ENCODE measurements at places on chromosomes 11 and 22.

GRCh38 chr11:119189393-119189792 lies 4.1 kb downstream of the NHERF4 start:
- no peak for DNase-seq

DNA sequence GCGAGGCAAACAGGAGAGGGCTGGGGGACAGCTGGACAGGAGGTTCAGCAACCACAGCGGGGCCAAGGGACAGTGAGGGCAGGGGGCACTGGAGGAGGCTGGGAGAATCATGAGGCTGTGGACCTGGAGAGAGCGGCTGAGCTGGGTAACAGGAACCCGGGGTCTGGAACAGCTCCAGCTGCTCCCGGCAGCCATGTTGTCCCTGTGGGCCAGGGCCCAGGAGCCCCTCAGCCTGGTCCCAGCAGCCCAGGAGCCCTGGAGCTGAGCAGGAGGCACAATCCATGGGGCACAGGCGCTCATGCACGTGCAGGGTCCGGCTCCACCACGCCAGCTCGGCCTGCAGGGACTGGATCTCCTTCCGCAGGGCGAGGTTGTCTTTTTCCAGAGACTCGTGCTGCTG lies 7.4 kb downstream of the BATF2 start:
- no peak for DNase-seq

DNA sequence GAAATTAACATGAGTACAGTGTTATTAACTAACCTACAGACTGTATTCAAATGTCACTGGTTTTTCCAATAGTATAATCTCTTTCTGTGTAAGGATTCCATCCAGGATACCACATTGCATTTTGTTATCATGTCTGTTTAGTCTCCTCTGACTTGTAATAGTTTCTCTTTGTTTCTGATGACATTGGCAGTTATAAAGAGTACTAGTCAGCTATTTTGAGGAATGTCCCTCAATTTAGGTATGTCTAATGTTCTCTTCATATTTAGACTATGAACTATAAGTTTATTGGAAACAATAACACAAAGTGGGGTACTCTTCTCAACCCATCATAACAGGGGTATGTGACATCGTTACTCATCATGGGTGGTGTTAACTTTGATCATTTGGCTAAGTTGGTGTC lies 20.3 kb upstream of the ME3 start:
- DNase-seq: no peak

DNA sequence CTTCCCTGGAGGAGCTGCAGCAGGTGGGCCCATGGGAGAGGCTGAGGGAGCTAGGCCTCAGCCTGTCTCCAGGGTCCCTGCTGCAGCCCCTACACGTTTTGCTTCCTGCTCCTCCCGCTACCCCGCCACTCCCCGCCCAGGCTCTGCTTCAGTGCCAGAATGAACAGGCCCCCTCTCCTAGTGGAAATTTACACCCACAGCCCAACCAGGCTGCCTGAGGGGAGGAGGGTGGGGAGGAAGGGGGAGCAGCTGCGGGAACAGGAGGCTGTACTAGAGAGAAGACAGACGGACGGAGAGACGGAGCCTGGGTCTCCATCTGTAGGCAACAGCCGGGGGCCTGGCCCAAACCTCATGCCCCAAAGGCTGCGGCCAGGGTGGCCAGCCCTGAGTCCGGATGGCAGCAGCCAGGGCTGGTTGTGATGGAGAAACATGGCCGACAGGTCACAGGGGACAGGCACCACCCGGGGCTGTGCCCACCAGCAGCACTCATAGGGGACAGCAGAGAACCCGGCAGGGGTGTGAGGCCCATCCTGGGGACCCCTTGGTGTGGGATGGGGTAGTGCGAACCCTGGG lies 20.6 kb downstream of the FLRT1 start:
- DNase-seq: no peak

DNA sequence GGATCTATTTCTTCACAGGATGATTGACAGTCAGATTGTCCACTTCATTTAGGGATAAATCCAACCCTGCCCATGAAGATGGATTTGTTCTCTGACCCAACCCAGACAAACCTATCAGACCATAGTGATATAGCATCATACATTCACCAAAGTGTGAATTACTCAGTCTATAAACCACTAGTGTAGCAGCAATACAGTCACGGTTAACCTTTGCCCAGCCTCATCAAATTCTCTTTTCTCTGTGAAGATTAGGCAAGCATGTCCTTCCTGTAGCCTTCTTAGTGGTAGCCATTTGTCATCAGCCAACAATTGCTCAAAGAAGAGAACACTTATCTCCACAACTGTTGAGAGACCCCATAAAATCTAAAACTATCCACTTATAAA lies 14.4 kb upstream of the BIRC2 start:
- no peak for DNase-seq

GRCh38 chr11:91100427-91100826 lies 877.6 kb upstream of the CHORDC1 start:
- DNase-seq: no peak

DNA sequence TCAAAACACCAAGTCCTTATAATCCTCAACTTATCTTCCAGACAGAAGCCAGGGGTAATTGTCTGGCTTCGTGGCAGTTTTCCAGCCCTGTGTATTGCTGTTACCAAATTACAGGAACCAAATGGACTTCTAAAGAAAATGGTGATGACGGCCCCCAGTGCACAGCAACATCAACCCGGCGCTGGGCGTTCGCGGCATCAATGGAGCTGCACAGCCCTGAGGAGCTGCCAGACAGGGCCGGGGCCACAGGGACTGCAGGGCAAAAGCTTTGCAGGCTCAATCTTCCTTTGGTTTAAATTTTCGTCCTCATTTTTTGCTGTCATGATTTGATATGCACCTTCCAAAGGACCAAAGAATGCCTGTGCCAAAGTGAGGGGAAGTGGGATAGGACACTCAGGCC lies 292.5 kb downstream of the BRD1 start:
- DNase-seq: no peak

- DNase-seq: no peak
Observed at GRCh38 chr22:24416095-24416494, 11.3 kb upstream of the ADORA2A start.

- peak; percentile 82 for DNase-seq
Observed at GRCh38 chr11:1335811-1336761, 26.7 kb upstream of the TOLLIP start.

DNA sequence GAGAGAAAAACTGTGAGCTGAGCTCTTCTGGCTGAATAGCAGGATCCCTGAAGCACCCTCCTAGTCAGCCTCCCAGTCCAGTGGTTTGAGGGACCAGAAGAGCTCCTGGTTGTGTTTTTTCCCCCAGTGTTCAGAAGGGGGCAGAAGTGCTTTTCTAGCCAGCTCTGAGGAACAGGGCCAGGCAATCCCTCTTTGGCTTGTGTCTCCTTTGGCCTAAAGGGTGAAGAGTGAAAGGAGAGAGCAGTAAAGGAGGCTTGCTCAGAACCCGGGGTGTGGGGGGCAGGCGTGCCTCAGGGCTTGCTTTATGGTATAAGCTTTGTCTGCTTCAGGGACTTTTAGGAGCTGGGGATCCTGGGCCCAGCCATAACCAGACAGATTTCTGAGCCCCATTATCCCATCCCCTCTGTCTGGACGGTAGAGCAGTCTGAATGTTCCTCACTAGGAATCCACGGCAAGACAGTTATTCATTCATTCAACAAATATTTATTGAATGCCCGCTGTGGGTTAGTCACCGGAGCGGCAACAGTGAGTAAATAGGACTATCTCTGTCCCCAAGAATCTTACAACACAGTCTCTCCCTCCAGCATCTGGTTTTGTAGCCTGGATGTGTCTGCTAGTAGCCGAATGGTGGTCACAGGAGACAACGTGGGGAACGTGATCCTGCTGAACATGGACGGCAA lies 14.5 kb downstream of the ACP2 start:
- DNase-seq: no peak

DNA sequence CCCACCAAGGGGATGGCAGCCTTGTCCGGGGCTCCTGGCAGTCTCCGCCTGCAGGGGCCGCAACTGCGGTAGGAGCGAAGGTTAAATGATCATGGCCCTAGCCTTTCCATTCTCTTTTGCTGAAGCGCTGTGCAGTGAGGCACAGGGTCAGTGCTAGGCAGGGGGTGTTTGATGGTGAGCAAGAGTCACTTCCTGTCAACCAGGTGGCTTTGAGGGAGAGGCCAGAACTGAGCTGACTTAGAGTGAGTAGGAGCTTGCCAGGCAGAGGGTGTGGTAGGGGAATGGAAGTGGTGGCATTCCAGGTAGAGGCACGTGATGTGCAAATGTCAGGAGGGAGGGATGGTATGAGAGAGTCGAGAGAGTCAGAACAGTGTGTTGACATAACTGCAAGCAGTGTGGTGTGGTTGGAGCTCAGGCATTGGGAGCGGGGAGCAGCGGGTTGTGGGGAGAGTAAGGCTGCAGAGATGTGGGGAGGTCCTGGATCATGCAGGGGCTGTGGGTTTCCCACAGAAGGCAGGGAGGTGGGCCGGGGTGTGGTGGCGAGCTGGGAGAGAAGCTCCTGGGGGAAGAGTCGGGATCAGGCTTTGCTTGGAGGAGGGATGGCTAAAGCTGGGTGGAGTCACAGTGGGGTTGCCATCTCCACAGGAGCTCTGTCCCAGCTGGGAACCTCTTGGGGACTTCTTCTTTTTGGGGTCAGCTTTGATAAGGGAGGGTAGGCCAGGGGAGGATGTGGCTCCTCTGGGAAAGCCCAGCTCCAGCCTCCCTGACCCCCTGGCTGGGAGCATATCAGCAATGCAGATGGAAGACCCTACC lies 33.3 kb downstream of the AMPD3 start:
- DNase-seq: peak; percentile 42

DNA sequence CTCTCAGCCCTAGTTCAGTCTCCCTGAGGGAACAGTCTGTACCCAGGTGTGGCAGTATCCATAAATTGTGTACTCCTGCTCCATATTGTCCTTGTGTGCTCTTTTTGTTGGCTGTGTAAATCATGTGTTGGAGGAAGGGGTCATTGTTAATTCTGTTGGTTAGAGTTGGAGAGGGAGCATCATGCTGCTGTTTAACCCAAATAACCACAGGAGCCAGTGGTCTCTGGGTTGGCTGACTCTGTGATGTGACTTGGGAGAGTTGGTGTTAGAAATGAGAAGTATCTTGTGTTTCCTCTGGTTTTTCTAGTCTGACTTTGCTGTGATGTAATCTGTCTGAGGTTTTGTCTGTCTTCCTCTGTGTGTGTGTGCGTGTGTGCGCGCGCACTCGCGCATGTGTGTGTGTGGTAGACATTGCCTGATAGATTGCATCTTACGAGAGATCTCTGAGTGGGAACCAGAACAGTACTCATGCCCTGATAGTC lies 30.5 kb downstream of the CTNND1 start:
- DNase-seq: peak; percentile 86

GRCh38 chr22:40583053-40583741 lies 53.3 kb downstream of the MRTFA start:
- DNase-seq: no peak

DNA sequence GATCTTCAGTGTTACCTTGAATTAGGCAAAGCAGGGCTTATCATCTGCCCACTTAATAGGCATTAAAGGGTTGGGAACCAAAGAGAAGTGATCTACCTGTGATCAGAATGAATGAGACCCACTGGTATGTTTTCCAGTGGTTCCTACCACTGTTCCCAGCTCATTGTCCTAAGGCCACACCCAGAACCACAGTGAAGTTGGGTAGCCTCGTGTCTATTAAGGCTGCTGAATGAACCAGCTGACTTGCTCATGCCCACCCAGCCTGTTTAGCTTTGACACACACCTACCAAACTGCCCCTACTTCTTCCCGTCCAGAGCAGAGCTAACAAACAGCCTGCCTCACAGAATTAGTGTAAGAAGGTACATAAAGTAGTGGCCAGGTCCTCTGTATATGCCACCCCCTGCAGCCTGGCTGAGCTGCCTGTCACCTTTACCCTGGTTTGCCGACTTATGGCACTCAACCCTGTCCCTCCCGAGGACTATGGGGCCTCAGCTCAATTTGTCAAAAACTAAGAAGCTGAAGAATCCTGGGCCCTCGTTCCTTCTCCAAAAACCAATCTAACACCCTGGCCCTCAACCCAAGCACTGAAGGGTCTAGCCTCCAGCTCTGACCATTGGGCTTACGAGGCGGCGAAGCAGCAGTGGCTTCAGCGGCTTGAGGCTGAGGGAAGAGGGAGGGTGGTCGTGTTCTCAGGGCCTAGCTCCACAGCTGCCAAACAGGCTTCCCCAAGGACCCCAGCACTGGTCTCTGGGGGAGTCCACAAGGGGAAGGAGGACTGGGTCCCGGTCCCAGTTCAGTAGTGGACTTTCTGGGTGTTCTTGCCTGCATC lies 9.8 kb downstream of the UCP2 start:
- no peak for DNase-seq

DNA sequence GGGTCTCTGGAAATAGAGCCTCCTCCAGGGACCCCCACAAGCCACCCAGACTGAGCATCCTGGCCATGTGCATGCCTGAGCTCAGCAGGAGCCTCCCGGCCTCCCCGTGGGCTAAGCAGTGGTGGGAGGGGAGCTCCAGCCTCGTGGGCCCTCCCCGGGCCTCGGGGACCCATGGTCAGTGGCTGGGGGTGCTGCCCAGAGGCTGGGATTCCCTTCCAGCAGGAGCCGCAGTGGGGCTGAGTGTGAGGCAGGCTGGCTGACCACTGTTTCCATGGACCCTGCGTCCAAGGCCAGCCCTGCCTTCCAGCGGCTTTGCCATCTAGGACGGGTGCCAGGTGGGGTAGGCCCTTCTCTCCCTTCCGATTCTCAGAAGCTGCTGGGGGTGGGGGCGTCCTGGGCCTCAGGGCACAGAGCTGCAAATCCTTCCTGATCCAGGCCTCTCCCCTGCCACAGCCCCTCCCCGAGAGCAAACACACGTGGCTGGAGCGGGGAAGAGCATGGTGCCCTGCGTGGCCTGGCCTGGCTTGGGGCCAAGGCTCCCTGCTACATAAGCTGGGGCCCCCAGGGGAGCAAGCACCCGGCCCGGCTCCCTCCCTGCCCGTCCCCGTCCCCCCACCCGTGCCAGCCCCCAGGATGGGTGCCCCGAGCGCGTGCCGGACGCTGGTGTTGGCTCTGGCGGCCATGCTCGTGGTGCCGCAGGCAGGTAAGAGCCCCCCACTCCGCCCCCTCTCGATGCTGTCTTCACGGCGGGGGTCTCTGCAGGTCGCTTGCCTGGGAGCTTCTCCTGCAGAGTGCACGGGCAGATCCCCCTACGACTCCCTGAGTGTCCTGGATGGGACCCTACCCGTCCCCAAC lies at the start of gene MUC5B:
TSS of gene MUC5B (plus strand) at position 576 of the 855 bp plus-strand sequence. CDS start at position 634, 58 bp downstream.
- no peak for DNase-seq

DNA sequence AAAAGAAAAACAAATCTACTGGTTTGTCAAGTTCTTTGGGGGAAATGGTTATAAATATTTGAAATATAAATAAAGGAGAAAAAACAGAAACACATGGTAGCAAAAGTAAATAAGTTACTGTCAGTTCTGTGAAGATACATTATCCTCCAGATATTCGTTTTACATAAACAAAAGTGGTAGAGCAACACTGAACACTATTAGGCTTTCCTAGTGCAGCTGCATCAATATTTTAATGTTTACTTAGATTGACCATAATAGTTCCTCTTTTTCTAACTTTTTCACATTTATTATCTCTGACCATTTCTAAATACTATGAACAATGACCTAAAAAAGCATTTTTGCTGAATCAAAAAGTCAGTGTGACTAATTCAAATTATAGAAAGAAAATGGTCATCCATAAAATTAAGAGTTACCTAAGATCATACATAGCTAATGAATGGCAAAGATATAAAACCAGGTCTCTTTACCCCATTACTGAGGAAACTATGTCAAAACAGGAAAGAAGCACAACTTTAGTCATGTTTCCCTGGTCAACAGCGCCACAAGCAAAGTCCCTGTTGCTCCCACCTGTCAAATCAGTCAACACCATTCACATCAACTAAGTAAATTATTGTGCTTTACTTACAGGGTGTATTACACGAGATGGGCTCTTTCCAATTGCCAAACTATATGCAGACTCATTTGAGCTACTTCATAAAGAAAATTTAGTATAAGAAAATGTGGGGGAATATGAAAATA lies 38.5 kb downstream of the SBF2 start:
- DNase-seq: no peak

- DNase-seq: no peak
Observed at GRCh38 chr11:126790550-126791081, 210.0 kb downstream of the KIRREL3 start.
